Stimulated activated CD8-positive, alpha-beta memory T cell treated with anti-CD3 and anti-CD28 coated beads, Interleukin-7, amount 100 ng/mL, for 4 hours (primary cell): ENCODE measurements at places on chromosomes 7 and 10.

DNA sequence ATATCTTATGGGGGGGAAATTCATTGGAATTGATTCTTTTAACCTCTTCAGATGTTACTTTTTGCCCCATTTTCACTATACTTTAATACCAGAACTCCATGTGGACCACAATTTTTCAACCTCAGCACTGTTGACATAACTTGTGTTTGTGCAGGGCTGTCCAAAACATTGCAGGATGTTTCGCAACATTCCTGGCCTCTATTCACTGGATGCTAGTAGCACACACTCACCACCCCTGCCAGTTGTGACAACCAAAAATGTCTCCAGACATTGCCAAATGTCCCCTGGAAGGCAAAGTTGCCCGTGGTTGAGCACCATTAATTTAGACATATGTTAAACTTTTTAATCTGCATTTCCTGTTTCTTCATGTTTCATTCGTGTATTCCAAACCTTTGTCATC, 234.7 kb downstream of the GFRA1 start:
- DNase-seq = no peak

GRCh38 chr7:111074071-111074747, 16.7 kb upstream of the LRRN3 start:
- DNase-seq = no peak

- DNase-seq = no peak
Observed at GRCh38 chr7:116545411-116545993, 20.7 kb downstream of the CAV1 start.

GRCh38 chr10:110423650-110424049, 74.1 kb upstream of the DUSP5 start:
- DNase-seq = no peak

DNA sequence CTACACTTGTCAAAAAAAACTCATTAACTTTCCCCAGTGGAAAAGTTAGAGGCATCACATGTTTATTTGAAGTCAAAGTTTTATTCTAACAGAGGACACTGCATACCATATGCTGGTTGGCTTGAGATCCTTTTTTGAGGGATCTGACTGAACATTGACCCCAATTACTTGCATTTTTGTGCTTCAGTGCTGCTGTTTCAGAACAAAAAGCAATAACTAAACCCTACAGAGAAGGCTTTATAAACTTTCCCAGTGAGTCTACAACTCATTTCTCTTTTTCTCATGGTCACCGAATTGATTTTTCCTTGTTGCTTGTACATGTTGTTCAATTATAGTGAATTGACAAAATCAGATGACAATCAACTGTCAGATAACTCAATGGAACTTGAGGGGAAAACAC, 69.3 kb upstream of the PHYHIPL start:
- no peak for DNase-seq

DNA sequence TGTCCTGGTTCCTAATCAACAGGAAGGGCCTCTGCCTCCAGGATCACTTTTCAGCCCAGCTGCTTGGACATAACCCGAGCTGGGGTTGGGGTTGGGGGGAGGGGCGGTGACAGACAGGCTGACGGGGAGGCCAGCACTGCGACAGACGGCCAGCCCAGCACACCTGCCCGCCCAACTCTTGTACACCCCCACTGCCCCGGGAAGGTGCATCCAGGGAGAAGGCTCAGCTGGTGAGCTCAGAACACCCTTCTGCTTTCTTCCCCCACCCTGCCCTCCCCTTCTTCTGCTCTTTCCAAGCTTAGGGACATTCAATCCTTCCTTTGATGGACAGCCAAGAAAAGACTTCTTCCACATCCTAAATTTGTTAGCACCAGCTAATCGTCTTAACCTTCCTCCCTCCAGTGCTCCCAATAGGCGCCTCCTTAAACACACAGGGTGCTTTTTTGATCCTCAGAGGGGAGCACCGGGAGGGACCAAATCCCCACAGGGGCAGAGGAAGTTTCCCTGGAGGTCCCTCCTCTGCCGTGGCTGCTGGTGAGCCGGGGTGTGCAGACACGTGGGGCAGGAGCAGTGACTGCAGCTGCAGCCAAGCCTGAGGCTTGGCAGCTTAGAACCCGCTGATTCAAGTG, 44.7 kb downstream of the COL13A1 start:
- no peak for DNase-seq

DNA sequence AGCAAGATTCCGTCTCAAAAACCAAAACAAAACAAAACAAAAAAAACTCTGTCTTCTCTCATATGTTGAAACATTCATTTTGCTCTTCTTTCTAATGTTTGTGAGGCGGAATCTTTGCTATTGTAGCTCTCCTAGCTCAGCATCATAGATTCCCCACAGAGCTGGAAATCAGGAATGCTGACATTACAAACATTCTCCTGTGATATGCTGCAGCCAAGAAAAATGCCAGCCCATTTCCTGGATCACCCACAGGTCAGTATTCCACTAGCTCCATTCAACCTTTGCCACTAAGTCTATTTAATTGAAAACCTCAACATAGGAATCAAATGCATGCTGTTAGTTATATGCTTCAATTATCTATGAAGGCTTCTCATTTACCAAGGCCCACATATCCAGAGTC, 186.3 kb downstream of the IPMK start:
- DNase-seq = no peak

DNA sequence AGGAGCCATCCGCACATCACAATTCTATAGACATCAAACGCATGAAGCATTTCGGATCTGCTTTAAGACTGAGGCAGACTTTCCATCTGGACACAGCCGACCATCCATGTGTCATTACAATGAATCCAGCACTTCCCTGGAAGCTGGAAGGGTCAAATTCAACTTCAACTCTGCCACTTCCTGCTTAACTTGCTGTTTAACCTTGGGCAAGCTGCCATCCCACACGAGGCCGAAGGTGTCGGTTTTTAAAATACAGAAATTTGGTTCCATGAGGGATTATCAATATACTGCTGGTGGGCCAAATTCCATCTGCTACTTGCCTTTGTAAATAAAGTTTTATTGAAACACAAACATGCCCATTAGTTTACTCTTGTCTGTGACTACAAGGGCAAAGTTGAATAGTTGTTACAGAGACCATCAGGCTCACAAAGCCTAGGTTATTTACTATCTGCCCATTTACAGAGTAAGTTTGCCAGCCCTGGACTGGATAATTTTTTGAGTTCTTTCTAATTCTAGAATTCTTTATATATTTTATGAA, 134.6 kb downstream of the FAM204A start:
- DNase-seq = no peak

GRCh38 chr10:119516381-119517234, 25.9 kb downstream of the RGS10 start:
- DNase-seq = peak; percentile 24

DNA sequence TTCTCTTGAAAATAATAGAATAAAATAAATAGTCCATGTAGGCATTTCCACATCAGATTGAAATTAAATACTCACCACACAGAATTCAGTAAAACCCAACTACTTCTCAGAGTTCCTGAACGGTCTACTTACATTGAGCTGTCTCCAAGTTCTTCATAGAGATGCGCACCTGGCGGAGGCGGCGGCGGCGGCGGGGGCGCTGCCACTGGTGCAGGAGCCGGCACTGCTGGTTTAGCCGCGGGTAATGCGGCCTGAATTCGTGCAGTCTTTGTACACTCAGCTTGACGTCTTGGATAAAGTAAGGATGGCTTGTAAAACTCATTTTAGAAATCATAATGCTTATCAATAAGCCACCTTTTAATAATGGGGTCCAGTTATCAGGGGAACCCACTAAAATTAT, 973.8 kb downstream of the PCDH15 start:
- DNase-seq = no peak

GRCh38 chr7:18421297-18422002, 74.1 kb upstream of the HDAC9 start:
- DNase-seq = no peak

DNA sequence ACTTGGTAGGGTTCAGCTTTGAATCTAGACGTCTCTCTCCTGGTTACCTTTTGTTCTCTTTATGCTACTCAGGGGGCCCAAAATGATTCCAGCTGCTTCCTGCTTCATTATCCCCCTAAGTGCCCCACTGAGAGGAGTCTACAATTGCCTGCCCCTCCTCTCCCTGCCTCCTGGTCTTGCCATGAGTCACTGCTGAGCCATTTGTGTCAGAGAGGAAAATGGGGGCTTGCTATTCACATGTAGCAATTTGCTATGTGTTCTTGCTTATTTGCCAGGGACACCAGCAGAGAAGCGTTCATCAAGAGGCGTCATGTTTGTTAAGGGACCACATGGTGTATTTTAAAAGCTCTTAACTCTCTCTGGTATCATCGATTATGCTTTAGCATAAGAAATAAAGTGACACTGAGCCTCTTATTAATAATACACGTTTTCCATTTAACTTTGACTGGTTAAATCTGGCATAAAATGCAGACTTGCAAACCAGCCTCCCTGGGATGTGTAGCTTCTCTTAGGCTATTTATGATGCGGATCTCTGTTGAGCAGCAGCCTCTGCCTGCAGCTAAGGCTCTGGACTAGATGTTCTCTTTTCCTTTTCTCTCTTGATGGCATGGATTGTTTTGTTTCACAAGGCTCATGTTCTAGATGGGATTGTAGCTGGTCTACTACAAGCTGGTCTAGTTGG, 239.3 kb downstream of the AUTS2 start:
- no peak for DNase-seq

DNA sequence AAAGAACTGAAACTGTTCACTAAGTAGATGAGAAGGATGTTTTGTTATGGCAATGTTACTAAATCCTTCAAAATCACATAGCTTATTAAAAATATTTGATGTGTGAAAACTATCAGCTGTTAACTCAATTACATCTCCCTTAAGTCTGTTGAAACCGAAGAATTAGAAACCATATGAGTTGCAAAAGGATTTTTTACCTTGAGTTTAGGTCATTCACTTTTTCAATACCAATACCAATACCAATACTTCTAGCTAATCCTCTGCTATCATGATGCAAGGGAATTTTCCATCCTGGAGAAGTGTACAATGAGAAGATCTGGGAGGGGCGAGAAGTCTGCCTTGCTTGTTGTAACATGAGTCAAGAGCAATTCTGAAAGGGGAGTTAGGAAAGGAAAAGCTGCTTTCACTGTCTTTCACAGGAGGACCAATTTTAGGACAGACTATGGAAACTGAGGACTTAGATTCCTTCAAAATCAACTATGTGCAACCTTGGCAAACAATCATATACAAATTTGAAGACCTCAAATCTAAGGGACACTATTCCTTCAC, 199.7 kb downstream of the IMMP2L start:
- DNase-seq = no peak

DNA sequence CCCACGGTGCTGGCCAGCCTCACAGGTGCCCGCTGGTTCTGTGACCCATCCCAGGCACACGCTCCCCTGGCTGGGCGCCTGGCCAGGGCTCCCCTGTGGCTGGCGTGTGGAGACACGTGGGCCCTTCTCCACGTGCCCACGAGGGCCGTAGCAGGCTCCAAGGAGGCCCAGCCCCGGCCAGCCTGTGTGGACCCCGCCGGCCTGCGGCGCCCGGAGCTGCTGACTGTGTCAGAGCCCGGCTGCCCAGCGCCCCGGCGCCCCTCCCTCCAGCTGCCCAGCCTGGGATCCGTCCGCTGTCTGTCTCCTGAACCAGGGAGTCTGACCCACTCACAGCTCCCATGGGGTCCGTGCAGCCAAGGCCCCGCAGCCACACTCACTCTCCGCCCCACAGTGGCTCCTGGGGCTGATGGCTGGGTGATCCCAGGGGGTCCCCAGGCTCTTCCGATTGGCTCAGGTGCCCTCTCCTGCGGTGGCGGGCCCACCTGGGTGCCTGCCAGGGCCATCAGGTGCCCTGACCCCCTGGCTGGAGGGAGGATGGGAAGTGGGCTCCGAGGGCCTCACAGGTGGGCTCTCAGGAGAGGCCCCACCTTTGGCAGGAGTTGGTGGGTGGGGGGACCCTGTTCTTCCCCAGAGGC, 9.6 kb downstream of the TMEM184A start:
- DNase-seq = no peak

- no peak for DNase-seq
Observed at GRCh38 chr7:37674531-37674930, 9.0 kb upstream of the GPR141 start.

GRCh38 chr7:22486597-22486996, 13.4 kb downstream of the STEAP1B start:
- DNase-seq = no peak

DNA sequence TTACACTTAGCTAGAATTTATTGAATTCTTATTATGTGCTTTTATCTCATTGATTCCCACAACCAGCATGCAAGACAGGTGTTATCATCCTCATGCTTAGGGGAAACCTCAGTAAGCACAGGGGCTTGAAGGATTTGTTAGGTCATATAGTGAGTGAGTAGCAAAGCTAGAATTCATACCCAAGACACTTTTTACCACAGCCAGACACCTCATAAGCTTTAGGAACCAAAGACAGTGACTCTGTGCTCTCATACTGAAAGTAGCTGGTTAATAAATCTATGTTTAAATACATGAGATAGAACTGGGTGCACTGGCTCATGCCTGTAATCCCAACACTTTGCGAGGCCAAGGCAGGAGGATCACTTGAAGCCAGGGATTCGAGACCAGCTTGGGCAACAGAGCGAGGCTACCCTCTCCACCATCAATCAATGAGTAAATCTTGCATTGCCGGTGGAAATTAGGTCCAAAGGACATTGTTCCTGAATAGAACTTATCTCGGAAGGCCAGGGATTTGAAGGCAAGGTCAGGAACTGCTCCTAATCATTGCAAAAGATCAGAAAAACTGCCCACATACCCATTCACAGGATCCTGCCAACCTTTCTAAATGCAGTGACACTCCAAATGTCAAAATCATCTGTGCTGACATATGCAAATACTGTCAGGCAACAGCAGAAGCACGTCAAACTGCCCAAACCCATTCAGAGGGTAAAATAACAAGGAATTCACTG, 523.5 kb downstream of the PARD3 start:
- DNase-seq = no peak

DNA sequence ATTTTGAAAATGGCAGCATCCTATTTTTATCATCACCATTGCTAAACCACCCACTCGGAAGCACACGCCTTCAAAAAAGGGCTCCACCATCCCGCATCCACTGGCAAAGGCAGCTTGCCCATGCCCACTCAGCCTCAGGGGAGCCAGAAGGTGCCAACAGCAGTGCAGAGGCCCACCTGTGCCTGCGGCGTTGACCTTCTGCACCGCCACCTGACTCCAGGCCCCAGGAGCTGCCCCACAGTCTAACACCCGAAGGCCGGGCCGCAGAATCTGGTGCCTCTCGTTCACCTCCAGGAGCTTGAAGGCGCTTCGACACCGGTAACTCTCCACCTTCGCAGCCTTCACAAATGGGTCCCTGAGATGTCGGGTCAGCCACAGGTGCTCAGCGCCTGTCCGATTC, 2.8 kb downstream of the MRM2 start:
- no peak for DNase-seq

- DNase-seq = no peak
Observed at GRCh38 chr7:25851332-25852210, 300.4 kb upstream of the NFE2L3 start.

DNA sequence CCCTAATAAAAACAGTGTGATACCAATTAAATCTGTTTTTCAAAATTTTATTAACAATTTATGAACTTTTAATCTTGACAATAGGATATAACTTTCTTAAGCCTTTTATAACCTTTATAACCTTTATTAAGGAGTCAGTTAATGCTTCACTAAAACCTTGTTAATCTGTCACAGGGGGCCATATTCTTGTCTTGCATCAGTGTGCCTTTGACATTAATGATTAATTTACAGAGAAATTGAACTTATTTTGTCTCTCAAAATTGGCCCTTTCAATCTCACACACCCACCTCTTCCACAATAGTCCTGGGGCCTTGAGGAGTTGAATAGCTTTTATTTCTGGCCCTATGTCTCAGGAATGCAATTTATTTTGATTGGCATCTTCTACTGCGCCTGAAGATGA, 68.5 kb downstream of the AKR1C4 start:
- no peak for DNase-seq

- no peak for DNase-seq
Observed at GRCh38 chr7:51267169-51267568, 49.4 kb downstream of the COBL start.

- DNase-seq = no peak
Observed at GRCh38 chr10:114626841-114627240, 31.2 kb downstream of the ABLIM1 start.
